ENCODE measurements at places on chromosomes 7 and 10.

DNA sequence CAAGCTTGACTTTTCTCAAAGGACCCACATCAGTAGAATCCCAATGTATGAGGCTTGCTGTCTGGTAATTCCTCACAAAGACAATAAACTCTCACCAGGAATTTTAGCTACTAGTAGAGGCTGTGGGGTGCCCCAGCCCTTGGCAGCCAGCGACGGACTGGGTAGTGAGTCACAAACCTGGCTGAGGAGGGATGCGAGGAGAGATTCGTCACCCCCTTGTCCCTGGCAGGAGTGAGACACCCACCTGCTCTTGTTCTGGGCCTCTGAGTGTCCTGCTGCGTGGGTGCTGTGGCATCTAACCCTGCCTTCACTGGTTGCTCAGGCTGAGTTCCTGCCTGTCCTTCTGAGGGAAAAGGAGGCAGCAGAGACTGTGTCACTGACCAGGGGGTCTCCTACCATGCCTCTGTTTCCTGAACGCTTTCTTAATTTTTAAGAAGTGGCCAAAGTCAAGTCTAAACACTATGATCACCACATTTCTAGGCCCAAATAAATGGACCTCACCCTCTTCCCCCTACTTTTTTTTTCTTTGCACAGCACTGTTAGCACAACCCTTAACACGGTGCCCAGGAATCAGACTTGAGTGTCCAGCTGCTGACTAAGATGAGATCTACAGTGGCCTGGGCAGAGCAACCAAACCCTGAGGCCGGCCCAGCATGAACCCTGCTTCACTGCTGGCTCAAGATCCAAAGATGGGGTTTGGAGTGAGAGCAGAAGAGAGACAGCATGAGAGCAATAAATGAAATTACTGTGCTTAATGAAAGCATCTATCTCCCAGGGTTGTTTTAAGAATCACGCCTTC lies 146.4 kb downstream of the ANLN start:
- H3K27me3 ChIP-seq: no peaks in the 10 kb centered on the region
- H3K4me3 ChIP-seq: no peak overlapping the region
- H3K4me1 ChIP-seq: no peaks in the 10 kb centered on the region
- peaks cover 6% of the 10 kb centered on the region for H3K36me3 ChIP-seq

GRCh38 chr7:21572331-21573313 lies 29.8 kb downstream of the DNAH11 start:
- H3K4me1 ChIP-seq: no peaks in the 10 kb centered on the region
- no peaks in the 10 kb centered on the region for H3K36me3 ChIP-seq
- no peaks in the 10 kb centered on the region for H3K27me3 ChIP-seq
- no peak overlapping the region for H3K4me3 ChIP-seq
- no peak overlapping the region for H3K27ac ChIP-seq

DNA sequence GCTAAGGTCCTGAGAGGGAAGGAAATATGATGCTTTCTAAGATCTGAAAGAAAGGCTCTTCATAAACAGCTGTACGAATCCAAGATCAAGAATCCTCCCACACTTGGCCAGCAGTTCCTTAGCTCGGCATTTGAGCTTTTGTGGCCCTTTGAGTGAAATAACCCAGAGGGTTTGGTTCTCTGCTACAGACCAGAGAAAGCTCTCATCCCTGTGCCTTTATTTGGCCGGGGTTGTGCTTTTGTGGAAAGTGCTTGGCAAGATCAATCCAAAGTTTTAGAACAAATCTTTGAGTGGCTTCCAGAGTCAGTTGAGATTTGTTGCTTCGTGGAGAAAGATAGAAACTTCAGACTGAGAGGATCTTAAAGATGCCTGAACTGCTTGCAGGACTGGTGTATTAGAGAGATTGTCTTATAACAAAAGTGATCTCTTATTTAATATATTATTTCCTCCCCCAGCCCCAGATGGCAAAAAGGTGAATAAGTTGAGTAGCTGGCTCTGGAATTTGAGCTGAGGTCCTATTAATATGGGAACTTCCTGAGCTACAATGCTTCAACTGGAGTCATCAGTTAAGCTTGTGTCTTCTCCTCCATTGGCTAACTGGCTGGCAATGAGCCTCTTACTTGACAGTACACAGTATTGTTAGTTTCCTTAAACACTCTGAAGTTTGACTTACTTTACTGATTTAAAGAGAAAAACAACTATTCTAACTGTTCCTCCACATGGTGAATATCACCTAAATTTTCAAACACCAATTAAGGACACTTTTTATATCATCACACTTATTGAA lies 687.3 kb downstream of the MAGI2 start:
- no peaks in the 10 kb centered on the region for H3K27me3 ChIP-seq
- H3K27ac ChIP-seq: no peak overlapping the region
- H3K4me1 ChIP-seq: no peaks in the 10 kb centered on the region
- DNase-seq: no peak

- no peaks in the 10 kb centered on the region for H3K36me3 ChIP-seq
- no peaks in the 10 kb centered on the region for H3K27me3 ChIP-seq
- H3K27ac ChIP-seq: no peak overlapping the region
- H3K4me1 ChIP-seq: no peaks in the 10 kb centered on the region
These were observed 3.5 kb upstream of the ADIRF start for GRCh38 chr10:86964847-86965190.

DNA sequence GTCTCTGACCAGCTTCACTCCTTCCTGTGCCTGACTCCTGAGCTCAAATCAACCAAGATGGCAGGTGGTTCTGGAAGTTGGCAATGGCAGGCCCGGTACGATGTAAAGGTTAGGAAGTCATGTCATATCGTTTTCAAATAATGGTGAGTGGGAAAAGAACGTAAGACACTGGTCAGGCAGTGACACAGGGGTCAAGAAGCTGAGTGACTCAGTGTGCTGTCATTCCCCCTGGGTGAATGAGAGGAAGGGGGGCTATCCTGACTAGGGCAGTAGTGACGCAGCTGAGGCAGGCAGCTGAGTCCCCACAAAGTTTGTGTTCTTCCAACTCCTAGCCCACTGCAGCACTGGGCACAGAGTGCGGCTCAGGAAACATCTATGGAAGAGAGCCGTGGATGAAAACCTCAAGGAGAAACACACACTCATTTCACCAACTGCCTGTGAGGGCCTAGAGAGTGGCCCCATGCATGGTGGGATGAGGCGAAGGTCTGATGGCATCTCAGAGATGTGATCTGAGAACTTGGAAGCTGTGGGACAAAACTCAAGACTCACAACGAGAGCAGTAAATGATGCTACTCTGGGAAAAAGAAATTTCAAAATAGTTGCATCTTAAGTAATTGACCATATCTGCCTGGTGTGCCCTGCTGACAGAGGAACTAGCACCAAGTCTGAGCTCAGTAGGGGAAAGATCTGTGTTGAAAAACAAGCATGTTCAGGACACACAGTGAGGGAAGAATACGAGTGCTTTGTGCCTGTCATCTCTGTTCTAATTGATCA lies 23.2 kb downstream of the CREB3L2 start:
- H3K4me1 ChIP-seq: no peaks in the 10 kb centered on the region
- no peak for DNase-seq
- H3K27ac ChIP-seq: no peak overlapping the region

- no peak for DNase-seq
- H3K4me1 ChIP-seq: no peaks in the 10 kb centered on the region
- no peak overlapping the region for H3K4me3 ChIP-seq
These were observed 18.8 kb downstream of the CHST15 start for GRCh38 chr10:124074501-124075109.

- no peak overlapping the region for H3K4me3 ChIP-seq
- H3K27me3 ChIP-seq: no peaks in the 10 kb centered on the region
- H3K36me3 ChIP-seq: no peaks in the 10 kb centered on the region
These were observed 62.3 kb downstream of the OSBPL3 start for GRCh38 chr7:24917510-24918239.

GRCh38 chr7:130850956-130851355 lies 116.9 kb upstream of the KLF14 start:
- H3K4me1 ChIP-seq: no peaks in the 10 kb centered on the region
- H3K27me3 ChIP-seq: no peaks in the 10 kb centered on the region
- no peak overlapping the region for H3K4me3 ChIP-seq
- peaks cover 6% of the 10 kb centered on the region for H3K36me3 ChIP-seq

- no peak overlapping the region for H3K27ac ChIP-seq
- no peaks in the 10 kb centered on the region for H3K4me1 ChIP-seq
- H3K36me3 ChIP-seq: no peaks in the 10 kb centered on the region
These were observed 49.4 kb downstream of the MRPL32 start for GRCh38 chr7:42981601-42982000.

DNA sequence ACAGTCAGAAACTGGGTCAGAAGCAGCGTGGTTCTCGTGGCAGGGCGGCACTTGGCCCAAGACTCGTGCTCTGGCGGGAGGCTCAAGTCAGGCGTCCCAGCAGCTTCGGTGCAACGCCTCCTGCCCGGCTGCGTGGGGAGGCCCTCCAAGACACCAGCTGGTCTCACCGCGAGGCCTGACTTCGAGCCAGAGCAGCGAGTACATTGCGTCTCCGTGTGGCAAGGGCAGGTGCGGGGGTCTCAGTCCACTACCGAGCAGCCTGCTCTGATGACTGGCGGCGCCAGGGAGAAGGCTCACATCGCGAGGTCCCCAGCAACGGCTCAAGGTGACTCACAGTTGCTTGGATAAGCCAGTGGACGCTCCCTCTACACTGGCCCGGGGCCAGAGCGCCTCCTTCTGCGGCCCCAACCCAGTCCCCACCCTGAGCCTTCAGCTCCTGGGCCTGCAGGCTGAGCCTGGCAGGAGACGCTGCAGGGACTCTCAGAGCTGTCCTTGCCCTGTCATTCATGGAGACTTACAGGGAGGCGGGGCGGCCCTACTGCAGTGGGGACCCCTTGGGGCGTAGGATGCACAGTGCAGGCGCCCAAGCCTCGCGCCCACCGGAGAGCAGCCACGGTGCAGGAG lies 41.9 kb upstream of the PRKAR1B start:
- no peaks in the 10 kb centered on the region for H3K27me3 ChIP-seq
- H3K36me3 ChIP-seq: peaks cover 47% of the 10 kb centered on the region
- H3K4me3 ChIP-seq: no peak overlapping the region
- H3K4me1 ChIP-seq: no peaks in the 10 kb centered on the region

- H3K27ac ChIP-seq: no peak overlapping the region
- no peaks in the 10 kb centered on the region for H3K4me1 ChIP-seq
- H3K27me3 ChIP-seq: no peaks in the 10 kb centered on the region
- no peak for DNase-seq
- H3K36me3 ChIP-seq: no peaks in the 10 kb centered on the region
These were observed 168.8 kb upstream of the POT1 start for GRCh38 chr7:125098377-125098970.

GRCh38 chr7:40175725-40176510 lies 41.1 kb downstream of the SUGCT start:
- no peaks in the 10 kb centered on the region for H3K36me3 ChIP-seq
- H3K4me1 ChIP-seq: no peaks in the 10 kb centered on the region
- H3K27ac ChIP-seq: no peak overlapping the region

GRCh38 chr10:59243611-59244195 lies 67.3 kb downstream of the PHYHIPL start:
- H3K4me1 ChIP-seq: no peaks in the 10 kb centered on the region
- H3K27me3 ChIP-seq: no peaks in the 10 kb centered on the region
- DNase-seq: no peak
- no peak overlapping the region for H3K27ac ChIP-seq
- H3K4me3 ChIP-seq: no peak overlapping the region
- no peaks in the 10 kb centered on the region for H3K36me3 ChIP-seq

DNA sequence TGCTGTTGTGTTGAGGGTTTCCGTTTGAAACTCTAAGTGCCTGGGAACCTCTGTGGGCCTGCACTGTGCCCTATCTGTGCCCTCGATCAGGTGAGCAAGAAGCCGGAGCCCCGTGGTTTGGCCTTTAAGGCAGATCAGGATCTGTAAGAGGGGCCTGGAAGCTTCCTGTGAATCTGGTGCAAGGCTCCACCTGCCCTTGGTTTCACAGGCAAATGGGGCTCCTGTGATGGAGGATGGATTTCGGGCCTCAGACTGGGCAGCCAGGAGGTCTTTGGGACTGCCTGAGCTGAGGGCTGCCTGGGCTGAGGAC lies 21.6 kb downstream of the SCART1 start:
- H3K36me3 ChIP-seq: no peaks in the 10 kb centered on the region
- no peak overlapping the region for H3K27ac ChIP-seq
- no peaks in the 10 kb centered on the region for H3K27me3 ChIP-seq
- no peak for DNase-seq
- H3K4me3 ChIP-seq: no peak overlapping the region

- no peaks in the 10 kb centered on the region for H3K27me3 ChIP-seq
- H3K4me3 ChIP-seq: no peak overlapping the region
- no peaks in the 10 kb centered on the region for H3K4me1 ChIP-seq
- H3K36me3 ChIP-seq: no peaks in the 10 kb centered on the region
- DNase-seq: no peak
These were observed 7.1 kb upstream of the AQP1 start for GRCh38 chr7:30904561-30904960.

Measured in naive thymus-derived CD4-positive, alpha-beta T cell (primary cell).